Thoracic aorta (tissue), 2 donors: ENCODE measurements at places on chromosomes 1 and 21. TPM values are rescaled to one million over a fixed set of nuclear protein-coding genes. Genes with fewer than 3 reads are reported as not detected.

- no peaks in the 10 kb centered on the region for H3K27me3 ChIP-seq
- peaks cover 87% of the 10 kb centered on the region for H3K4me1 ChIP-seq
- no peak for DNase-seq
These were observed 7.1 kb upstream of the CAPN2 start for GRCh38 chr1:223704921-223705878.

- DNase-seq = no peak
- no peaks in the 10 kb centered on the region for H3K36me3 ChIP-seq
- peaks cover 9% of the 10 kb centered on the region for H3K4me1 ChIP-seq
- peak overlapping the region; percentile 55 for H3K4me3 ChIP-seq
- H3K27ac ChIP-seq = no peak overlapping the region
These were observed 26.3 kb upstream of the TINAGL1 start for GRCh38 chr1:31549809-31550620.

GRCh38 chr1:162557536-162557935, 4.0 kb upstream of the UAP1 start:
- H3K36me3 ChIP-seq = no peaks in the 10 kb centered on the region
- H3K27ac ChIP-seq = no peak overlapping the region

DNA sequence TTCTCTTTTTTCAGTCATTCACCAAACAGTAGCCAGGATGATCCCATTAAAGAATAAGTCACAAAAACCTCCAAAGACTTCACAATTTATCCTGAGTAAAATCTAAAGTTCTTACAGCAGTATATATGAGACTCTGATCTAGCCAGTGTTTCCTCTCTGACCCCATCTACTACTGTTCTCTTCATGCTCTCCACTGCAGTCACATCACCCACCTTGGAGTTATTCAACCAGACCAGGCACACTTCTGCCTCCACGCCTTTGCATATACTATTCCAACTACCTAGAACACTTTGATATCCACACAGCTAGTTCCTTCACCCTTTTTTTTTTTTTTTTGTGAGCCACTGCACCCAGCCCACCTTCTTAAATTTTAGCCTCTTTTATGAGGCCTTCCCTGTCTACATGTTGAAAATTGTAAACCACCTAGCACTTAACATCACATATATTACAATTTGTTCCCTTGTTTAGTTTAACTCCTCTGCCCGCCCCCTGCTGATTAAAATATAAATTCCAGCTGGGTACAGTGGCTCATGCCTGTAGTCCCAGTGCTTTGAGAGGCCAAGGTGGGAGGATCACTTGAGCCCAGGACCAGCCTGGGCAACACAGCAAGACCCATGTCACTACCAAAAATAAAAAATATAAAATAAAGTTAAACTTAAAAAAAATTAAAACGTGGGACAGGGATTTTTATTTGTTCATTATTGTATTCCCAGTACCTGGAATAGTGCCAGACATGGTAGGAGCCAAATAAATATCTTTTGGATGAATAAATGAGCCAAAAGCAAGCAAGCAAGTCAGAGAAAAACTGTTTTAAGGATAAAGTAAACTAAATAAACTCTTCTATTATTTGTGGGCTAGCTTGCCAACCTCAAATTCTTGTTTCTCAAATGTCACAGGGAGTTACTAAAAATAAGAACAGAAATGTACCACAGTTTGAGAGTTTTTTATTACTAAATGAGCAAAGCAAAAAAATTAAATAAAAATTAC, 35.2 kb upstream of the MUTYH start:
- H3K27me3 ChIP-seq = no peaks in the 10 kb centered on the region
- H3K36me3 ChIP-seq = no peaks in the 10 kb centered on the region
- DNase-seq = no peak

DNA sequence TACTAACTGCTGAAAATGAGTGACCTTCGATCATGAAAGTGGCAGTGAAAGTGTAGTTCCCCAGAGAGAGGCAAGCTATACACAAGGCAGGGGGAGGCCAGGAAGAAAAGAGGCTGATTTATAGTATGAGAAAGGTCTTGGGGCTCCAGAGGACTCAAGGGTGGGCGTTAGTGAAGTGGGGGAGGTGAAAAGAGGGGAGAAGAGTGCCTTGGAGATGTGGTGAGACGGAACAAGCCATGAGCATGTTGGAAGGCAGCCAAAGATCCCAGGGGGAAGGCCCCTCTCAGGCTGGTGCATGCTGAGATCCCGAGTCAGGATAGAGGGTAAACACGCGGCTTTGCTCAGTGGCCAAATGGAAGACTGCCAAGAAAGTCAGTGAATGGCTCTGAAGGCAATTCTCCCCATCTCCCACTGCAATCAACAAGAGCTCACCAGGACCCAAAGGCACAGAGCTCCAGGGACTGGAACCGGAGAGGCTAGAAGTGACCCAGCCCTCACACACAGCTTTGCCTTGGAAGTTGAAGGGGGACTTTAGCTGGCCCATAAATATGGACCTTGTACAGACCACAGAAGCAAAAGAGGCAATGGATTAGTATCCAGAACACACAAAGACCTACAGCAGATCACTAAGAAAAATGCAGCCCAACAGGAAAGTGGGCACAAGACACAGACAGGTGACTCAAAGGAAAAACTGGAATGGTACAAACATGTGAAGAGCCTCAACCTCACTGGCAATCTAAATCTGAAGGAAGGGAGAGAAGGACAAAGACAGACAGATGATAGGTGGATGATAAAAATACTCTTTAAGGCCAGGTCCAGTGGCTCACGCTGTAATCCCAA, 49.6 kb downstream of the HSF2BP start:
- no peaks in the 10 kb centered on the region for H3K27me3 ChIP-seq
- no peak overlapping the region for H3K27ac ChIP-seq
- no peak overlapping the region for H3K4me3 ChIP-seq
- H3K4me1 ChIP-seq = no peaks in the 10 kb centered on the region

- H3K36me3 ChIP-seq = no peaks in the 10 kb centered on the region
- H3K27ac ChIP-seq = no peak overlapping the region
- no peaks in the 10 kb centered on the region for H3K4me1 ChIP-seq
These were observed 135.7 kb upstream of the SLC45A1 start for GRCh38 chr1:8182034-8182761.

- H3K36me3 ChIP-seq = no peaks in the 10 kb centered on the region
- H3K4me1 ChIP-seq = peaks cover 7% of the 10 kb centered on the region
- no peaks in the 10 kb centered on the region for H3K27me3 ChIP-seq
- no peak overlapping the region for H3K27ac ChIP-seq
These were observed 363.0 kb downstream of the SETD4 start for GRCh38 chr21:35697321-35697808.

- H3K4me3 ChIP-seq = no peak overlapping the region
- H3K27ac ChIP-seq = no peak overlapping the region
- peaks cover 10% of the 10 kb centered on the region for H3K4me1 ChIP-seq
- H3K36me3 ChIP-seq = no peaks in the 10 kb centered on the region
These were observed 64.4 kb downstream of the MAP3K7CL start for GRCh38 chr21:29194847-29195246.

GRCh38 chr1:77398152-77398551, 116.3 kb downstream of the AK5 start:
- no peak overlapping the region for H3K4me3 ChIP-seq
- no peaks in the 10 kb centered on the region for H3K27me3 ChIP-seq
- H3K27ac ChIP-seq = no peak overlapping the region
- H3K36me3 ChIP-seq = no peaks in the 10 kb centered on the region
- H3K4me1 ChIP-seq = peaks cover 8% of the 10 kb centered on the region
- DNase-seq = no peak

DNA sequence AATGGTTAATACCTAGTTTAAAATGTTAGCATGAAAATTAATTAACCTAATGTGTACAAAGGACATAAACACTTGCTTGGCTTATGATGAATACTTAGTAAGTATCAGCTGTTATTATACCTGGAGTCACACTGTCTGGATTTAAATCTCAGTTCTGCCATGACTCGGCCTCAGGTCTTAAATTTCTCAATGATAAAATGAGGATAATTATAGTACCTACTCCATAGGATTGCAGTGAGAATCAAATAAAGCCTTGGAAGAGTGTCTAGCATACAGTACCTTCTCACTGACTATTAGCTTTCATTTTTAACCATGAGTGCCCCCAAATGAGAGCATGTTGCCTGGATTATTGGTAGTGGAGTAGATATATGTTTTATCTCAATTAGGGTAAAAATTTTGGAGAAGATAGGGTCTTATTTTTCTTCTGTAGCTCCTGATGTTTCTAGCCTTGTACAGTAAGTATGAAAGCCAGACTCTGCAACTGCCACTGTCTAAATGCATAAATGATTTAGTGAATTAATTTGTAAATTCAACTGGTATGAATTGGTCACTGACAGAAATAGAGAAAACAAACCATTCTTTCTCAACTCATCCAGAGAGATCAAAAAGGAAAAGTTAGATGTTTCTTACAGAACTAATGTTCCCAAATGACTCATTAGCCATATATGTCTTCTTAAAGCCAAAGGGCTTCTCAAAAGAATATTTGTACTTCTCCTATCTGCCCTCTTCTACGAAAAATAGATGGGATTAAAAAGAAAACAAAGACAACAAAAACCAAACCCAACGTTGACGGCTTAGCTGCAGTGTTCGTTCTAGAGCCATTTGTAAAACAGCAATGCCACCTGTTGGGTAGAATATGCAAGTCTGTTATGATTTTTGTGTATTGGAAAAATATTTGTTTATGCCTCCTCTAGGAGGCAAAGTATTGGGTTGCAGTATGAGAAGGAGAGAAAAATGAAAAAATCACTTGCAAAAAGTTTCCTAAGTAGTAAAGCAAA, 53.8 kb upstream of the MROH9 start:
- no peak for DNase-seq
- no peak overlapping the region for H3K27ac ChIP-seq
- peaks cover 8% of the 10 kb centered on the region for H3K4me1 ChIP-seq
- no peaks in the 10 kb centered on the region for H3K27me3 ChIP-seq

DNA sequence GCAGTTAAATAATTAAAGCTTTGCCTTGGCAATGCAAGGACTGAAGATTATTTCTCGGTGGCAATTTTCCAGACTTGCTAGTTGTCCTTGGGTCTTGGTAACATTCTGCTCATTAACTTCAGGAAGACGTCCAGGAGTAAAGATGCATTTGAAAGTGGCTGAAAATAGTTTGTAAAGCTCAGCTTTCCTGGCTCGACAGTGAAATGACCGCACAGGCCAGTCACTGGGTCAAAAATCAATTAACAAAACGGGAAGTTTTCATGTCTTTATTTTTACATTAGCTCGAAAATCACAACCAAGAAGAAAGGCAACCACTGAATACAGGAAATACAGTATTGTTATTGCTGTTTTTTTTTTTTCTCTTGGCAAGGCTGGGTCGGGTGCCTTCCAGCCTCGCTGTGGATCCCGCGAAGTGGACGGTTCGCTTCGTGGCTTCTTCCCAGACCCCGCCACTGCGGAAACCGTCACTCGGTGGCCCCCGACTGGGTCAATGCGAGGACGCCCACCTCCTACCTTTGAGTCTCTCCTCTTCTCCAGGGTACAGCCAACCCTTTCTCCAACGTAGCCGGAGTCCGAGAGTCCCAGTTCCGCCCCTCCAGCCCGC, 479 bp upstream of the SNX7 start:
- no peaks in the 10 kb centered on the region for H3K27me3 ChIP-seq
- no peaks in the 10 kb centered on the region for H3K36me3 ChIP-seq
- H3K4me1 ChIP-seq = peaks cover 23% of the 10 kb centered on the region
- peak overlapping the region; percentile 97 for H3K27ac ChIP-seq

DNA sequence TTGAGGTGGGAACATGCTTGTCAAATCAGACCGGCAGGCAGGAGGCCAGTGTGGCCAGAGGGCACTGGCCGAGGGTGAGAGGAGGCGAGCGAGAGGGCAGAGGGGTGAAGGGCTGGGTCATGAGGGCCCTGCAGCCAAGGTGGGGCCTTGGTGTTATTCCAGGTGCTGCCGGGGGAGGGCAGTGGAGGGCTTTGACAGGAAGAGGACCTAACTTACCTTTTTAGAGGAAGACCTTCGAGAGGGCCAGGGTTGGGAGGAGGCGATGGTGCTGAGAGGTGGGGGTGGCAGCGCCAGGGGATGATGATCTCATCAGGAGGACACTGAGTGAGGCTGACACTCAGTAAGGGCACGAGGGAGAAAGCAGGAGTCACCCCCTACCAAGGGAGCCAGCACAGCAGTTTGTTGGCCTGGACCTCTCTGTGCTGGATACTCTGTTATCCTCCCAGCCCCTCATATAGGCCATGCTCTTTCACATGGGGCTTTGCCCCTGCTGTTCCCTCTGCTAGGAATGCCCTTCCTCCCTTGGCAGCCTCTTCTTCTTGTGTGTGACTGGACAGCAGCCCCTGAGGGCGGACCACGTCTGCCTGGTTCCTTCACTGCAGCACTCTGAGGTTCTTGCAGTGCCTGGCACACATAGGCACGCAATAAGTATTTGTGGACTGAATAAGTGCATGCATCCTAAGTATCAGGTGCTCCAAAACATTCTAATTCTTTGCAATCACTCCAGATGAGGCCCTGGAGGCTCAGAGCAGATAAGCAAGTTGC, 7.5 kb upstream of the TTC22 start:
- no peak for DNase-seq
- no peak overlapping the region for H3K27ac ChIP-seq
- H3K4me3 ChIP-seq = no peak overlapping the region
- H3K4me1 ChIP-seq = peaks cover 12% of the 10 kb centered on the region
- no peaks in the 10 kb centered on the region for H3K27me3 ChIP-seq

Gene EFHD2
- total RNA-seq = 36.0 TPM

Gene CELSR2
- 10.0 TPM for total RNA-seq

Gene HES3
- not detected for total RNA-seq

Gene PTPN22
- total RNA-seq = 6.6 TPM

Gene ADGRB2
- 1.5 TPM for total RNA-seq

Gene CRYBG2
- not detected for total RNA-seq

Gene BRDT
- not detected for total RNA-seq

Gene TGFB2
- total RNA-seq = 9.1 TPM

Gene PRDM16
- total RNA-seq = 68.9 TPM

Gene PLA2G2C
- not detected for total RNA-seq

Gene ZFYVE9
- 29.6 TPM for total RNA-seq
